Common myeloid progenitor, CD34-positive (primary cell): ENCODE measurements at places on chromosomes 6 and 20.

- DNase-seq, result no peak
Measured at GRCh38 chr6:88852000-88852399, 111.4 kb downstream of the RNGTT start.

DNA sequence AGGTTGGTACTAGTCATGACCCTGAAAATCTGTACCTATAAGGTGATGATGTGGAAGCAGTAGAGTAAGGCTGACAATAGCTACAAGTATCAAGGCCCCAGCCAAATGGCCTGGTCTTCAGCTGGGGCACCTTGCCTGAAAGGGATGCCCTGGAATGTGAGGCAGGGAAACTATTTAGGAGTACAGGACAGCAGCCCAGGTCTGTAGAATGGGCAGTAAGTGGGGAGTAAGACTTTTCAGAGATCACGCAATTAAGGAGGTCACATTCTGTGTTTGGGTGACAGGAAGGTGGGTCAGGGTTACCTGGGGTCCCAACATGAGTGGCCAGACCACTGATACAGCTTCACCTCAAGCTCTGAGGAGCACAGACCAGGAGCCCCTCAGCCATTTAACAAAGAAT lies 9.4 kb downstream of the SLC35F1 start:
- no peak for DNase-seq

DNA sequence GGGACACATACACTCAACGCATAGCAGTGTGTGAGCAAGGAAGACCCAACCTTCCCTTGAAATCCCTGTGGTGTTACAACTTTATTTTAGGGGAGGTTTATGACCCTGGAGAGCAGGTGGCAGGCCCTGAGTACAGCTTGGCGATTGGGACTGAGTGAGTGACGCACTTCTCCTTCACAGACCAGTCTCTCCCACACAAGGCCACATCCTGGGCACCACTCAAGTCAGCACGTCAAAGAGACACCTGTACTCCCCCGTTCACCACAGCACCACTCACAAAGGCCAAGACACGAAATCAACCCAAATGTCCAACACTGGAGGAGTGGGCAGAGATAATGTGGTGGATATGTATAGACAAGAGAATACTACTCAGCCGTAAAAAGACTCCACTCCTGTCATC lies 57.0 kb upstream of the FRMD1 start:
- DNase-seq, result no peak

- DNase-seq, result no peak
Measured at GRCh38 chr6:14925699-14926026, 320.2 kb upstream of the JARID2 start.

DNA sequence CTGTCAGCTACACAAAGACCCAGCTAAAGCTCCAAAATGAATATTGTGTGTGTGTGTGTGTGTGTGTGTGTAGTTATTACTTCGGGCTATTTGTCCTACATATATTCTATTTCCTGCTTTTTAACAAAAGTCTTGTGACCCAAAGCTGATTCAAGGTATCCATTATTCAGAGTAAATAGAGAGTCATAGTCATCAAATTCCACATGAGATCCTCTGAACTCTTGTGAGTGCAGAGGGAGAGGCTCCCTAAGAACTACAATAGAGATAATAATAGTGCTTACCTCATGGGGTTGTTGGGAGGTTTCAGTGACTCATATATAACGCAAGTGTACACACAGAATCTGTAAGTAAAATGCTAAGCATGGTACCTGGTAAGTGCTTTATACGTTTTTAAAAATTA lies 95.6 kb upstream of the SHLD1 start:
- no peak for DNase-seq

GRCh38 chr6:118281291-118281690 lies 266.8 kb upstream of the PLN start:
- no peak for DNase-seq

GRCh38 chr6:150735341-150735851 lies 130.1 kb upstream of the MTHFD1L start:
- DNase-seq, result no peak

DNA sequence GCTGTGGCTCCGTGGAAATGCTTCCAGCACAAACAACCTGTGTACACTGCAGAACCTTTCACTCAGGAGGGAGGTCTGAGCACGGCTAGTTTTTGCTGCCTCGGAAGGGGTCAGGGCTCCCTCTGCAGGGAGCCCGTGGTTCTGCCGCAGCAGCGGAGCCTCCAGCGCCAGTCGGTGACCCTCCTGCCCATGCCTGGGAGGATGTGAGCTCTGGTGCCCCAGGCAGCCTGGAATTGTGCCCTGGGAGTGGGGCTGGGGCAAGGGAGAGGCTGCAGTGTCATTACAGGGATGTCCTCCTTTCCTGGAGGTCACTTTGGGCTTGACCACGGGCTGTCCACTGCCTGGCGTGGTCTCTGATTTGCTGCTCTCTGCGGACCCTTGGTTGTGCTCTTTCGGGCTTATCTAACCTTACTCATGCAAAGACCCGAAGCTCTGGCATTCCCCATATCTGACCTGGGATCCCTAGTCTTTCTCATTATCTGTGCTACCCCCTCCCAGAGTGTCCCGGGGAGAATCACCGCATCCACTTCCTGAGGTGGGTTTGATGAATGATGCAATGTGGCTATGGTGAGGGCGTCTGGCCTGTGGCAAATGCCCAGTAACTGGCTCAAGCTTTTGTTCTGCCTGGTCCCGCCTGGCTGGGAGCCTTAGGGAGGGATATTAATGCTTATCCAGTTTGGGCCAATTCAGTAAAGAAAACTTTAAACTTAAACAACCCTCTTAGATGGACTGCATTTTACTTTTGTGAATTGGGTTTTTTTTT lies 59.6 kb upstream of the TAGAP start:
- DNase-seq, result peak; percentile 72

DNA sequence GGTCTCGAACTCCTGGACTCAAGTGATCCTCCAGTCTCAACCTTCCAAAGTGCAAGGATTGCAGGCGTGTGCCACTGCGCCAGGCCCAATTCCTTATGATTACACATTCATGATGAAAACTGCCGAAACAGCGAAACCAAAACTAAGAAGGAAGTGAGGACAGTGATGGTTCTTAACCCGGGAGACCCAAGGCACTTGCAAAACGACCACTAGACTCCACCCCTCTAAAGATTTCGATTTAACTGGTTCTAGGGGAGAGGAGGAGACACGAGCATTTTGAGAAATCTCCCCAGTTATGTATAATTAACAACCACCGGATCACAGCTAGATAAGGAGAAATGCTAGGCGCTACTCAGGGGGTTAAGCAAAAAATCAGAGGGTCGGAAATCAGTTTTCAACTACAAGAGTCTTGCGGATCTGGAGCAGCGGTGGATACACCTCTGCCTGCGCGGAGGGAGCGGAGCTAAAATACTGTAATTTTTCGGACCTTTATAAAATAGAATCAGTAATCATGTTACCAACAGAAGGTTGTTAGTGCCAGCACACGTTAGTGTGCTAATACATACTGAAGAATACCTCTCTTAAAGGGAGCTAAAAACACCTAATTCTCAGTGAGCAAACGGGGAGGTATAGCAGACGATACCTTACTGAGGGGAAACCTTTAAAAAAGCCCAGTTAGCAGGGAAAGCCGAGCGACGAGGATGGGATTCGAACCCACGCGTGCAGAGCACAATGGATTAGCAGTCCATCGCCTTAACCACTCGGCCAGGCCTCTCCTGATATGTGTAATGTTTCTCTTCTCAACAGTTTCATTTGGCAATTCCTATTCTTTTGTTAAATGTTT lies 60.0 kb upstream of the BTN3A2 start:
- DNase-seq, result peak; percentile 94

DNA sequence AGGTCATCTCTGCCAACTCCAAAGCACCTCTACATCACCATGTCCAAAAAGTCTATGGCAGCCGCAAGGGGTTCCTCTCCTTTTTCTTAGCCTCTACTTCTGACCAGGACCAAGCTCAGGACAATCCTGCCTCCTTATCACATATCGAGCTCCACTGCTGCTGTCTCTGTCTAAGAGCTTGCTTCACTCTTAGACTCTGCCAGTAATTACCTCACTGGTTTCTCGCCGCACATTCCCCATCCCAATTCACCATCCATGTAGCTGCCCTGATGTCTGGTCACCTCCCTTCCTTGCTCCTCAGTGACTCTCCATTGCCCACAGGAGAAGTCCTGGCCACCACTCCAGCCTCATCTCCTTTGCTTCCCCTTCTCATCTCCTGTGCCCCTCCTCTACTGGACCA lies 24.1 kb upstream of the PI16 start:
- DNase-seq, result no peak

DNA sequence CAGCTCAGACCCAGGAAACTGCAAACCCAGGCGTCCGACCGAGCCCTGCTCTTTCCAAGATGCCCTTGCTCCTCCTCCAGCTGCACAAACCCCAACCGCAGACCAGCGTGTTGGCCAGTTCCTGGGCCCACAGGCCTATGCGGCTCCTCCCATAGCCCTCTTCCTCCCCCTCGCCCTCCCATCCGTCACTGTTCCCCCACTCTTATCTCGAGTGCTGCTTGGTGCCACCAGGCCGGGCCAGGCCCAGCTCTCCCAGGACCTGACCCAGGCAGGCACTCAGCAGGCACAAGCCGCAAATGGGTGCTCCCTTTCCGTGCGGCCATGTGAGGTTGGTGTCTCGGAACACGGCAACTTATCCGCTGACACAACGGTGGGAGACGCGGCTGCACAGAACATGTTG lies 28.6 kb downstream of the ADRM1 start:
- no peak for DNase-seq

GRCh38 chr20:49349694-49350252 lies 71.9 kb upstream of the ZNFX1 start:
- DNase-seq, result no peak

GRCh38 chr6:41676431-41676830 lies 38.2 kb downstream of the MDFI start:
- DNase-seq, result no peak
